Sigmoid colon (tissue), 7 donors: ENCODE measurements at places on chromosomes 16 and 17. TPM values are rescaled to one million over a fixed set of nuclear protein-coding genes. Genes with fewer than 3 reads are reported as not detected.

- H3K27me3 ChIP-seq, result no peaks in the 10 kb centered on the region
- DNase-seq, result no peak
- peaks cover 99% of the 10 kb centered on the region for H3K36me3 ChIP-seq
- no peaks in the 10 kb centered on the region for H3K4me1 ChIP-seq
Observed at GRCh38 chr17:78817123-78817522, 23.5 kb downstream of the USP36 start.

DNA sequence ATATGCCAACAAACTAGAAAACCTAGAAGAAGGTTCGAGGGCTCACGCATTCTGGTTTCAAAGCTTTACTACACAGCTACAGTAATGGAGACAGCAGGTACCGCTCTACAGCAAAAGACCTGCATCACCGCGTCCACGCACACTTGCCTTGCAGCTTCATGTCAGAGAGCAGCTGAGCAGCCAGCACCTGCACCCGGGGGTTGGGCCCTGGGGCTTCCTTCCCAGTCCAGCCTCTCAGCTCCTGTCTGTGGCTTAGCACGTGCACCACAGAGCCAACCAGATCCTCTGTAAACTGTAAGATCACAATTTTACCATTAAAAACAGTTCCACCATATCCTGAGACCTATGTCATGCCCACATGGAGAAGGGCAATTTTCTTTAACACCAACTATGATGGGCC lies 15.3 kb downstream of the MEAK7 start:
- H3K4me3 ChIP-seq, result no peak overlapping the region
- no peak overlapping the region for H3K27ac ChIP-seq
- H3K27me3 ChIP-seq, result no peaks in the 10 kb centered on the region
- H3K4me1 ChIP-seq, result no peaks in the 10 kb centered on the region
- DNase-seq, result no peak

DNA sequence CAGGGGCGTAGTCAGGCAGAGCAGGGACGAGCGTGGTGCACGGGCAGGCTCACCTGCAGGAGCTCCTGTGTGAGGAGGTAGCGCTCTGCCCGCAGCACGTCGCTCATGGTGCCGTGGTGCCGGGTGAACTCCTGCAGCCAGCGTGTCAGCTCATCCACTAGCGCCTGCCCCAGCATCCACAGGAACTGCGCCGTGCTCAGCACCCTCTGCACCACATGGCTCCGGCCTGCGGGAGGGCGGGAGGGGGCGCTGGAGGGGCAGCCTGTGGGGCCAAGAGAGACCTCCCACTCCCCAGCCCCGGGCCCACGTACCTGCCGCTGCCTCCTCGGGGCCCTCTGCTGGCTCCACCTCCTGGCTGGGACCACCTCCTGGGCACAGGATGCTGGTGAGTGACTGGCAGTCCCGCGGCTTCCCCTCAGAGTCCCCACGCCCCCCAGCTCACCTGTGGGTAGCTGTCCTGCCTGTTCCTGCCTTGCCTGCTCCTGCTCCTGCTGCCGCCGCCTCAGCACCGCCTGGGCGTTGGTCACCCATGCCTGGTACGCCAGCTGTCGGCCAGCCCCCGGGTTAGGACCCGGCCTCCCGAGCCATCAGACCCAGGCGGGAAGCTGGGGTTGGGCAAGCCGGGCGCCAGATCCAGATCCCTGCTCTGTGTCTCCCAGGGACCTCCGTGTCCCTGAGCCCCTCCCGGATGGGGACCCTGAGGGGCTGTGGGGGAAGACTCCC lies 16.6 kb downstream of the CTU2 start:
- H3K4me1 ChIP-seq, result peaks cover 7% of the 10 kb centered on the region
- peaks cover 100% of the 10 kb centered on the region for H3K36me3 ChIP-seq
- H3K27ac ChIP-seq, result no peak overlapping the region
- H3K4me3 ChIP-seq, result no peak overlapping the region
- no peaks in the 10 kb centered on the region for H3K27me3 ChIP-seq
- no peak for DNase-seq

DNA sequence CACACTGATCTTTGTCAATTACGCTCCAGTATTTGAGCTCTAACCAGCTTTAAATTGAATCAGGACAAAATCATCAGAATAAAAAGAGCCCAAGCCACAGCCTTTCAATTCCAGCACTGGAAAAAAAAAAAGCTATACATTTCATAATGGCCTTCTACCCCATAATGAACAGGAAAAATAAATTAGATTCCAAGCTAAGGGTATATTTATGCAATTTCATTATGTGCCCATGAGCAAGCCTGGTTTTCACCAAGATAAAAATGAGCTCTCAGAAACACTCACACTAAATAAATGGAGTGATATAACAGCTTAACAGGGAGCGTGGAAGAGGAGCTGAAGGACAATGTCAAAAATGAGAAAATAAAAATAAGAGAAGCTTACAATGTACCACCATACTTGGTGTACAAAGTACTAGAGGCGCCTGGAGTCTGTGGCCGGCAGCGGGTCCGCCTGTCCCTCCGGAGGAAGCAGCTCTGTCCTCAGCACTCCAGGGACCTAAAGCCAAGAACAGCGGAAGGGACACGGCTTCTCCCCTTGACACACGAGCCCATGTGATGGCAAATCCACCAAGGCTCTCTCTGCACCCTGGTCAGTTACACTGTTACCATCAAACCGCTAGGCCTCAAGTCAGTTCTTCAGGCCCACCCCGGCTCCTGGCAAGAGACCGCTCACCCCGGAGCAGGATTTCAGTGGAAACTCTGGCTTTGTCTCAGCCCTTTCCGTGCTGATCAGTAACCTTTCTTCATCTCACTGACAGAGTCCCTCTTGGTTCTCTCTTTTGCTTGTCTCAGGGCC lies 69.6 kb downstream of the RBFOX3 start:
- peaks cover 22% of the 10 kb centered on the region for H3K4me1 ChIP-seq
- DNase-seq, result peak; percentile 47
- no peak overlapping the region for H3K4me3 ChIP-seq
- H3K27me3 ChIP-seq, result no peaks in the 10 kb centered on the region

GRCh38 chr16:31090540-31090939 lies 1.8 kb upstream of the PRSS53 start:
- no peak for DNase-seq
- H3K27me3 ChIP-seq, result no peaks in the 10 kb centered on the region
- H3K27ac ChIP-seq, result no peak overlapping the region
- no peak overlapping the region for H3K4me3 ChIP-seq
- H3K36me3 ChIP-seq, result peaks cover 44% of the 10 kb centered on the region

- peaks cover 29% of the 10 kb centered on the region for H3K27me3 ChIP-seq
- H3K27ac ChIP-seq, result no peak within 1 kb of the TSS
- peak within 1 kb of the TSS; percentile 40 for H3K4me3 ChIP-seq
- H3K4me1 ChIP-seq, result peaks cover 14% of the 10 kb centered on the region
- no peaks in the 10 kb centered on the region for H3K36me3 ChIP-seq
Observed at GRCh38 chr16:280552-280951, at the start of gene ARHGDIG. Gene ARHGDIG, plus strand, starts transcription at chr16:280591. Its CDS starts 90 bp downstream, at chr16:280681.

DNA sequence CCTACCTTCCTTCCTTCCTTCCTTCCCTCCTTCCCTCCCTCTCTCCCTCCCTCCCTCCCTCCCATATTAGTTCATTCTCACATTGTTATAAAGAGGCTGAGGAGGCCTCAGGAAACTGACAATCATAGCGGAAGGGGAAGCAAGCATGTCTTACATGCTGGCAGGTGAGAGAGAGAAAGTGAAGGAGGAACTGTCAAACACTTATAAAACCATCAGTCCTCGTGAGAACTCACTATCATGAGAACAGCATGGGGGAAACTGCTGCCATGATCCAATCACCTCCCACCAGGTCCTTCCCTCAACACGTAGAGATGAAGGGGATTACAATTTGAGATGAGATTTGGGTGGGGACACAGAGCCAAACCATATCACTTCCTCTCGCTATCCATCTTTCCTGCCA lies 281.6 kb upstream of the FOXF1 start:
- no peak overlapping the region for H3K27ac ChIP-seq
- H3K36me3 ChIP-seq, result no peaks in the 10 kb centered on the region
- H3K4me3 ChIP-seq, result no peak overlapping the region

DNA sequence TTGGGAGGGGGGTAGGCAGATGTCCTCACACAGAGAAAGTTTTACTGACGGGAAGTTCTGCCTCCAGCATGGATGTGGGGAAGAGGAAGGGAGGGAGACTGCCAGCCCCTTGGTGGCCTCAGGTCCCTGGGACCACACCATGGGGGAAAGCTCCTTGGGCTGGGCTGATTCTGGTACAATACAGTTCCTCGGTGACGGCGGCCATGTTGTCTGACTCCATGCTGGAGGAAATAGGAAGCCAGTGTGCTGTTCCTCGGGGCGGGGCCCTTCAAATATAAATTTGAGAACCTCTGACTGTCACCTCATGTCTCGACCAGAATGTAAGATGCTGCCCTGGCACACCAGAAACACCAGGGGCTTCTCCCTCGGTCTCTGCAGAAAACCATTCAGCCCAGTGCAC lies 66.8 kb downstream of the CNGB1 start:
- no peak overlapping the region for H3K27ac ChIP-seq
- no peak overlapping the region for H3K4me3 ChIP-seq
- no peaks in the 10 kb centered on the region for H3K36me3 ChIP-seq
- DNase-seq, result no peak

- H3K4me1 ChIP-seq, result no peaks in the 10 kb centered on the region
- no peak for DNase-seq
- no peaks in the 10 kb centered on the region for H3K27me3 ChIP-seq
- no peak overlapping the region for H3K4me3 ChIP-seq
- H3K36me3 ChIP-seq, result no peaks in the 10 kb centered on the region
Observed at GRCh38 chr16:83995754-83996153, 27.7 kb downstream of the NECAB2 start.

- DNase-seq, result peak; percentile 28
- H3K4me1 ChIP-seq, result no peaks in the 10 kb centered on the region
- no peak overlapping the region for H3K4me3 ChIP-seq
Observed at GRCh38 chr16:57616241-57616640, 12.2 kb upstream of the ADGRG1 start.

The CXCL16 gene
- total RNA-seq, result 4.6 TPM

The MYCBPAP gene
- 2.0 TPM for total RNA-seq

The SOST gene
- not detected for total RNA-seq

The ABAT gene
- total RNA-seq, result 6.4 TPM
